GDM1 (cell line): ENCODE measurements at places on chromosomes 1 and 21.

- no peak for DNase-seq
These were observed 397.8 kb upstream of the VAMP3 start for GRCh38 chr1:7373251-7373650.

DNA sequence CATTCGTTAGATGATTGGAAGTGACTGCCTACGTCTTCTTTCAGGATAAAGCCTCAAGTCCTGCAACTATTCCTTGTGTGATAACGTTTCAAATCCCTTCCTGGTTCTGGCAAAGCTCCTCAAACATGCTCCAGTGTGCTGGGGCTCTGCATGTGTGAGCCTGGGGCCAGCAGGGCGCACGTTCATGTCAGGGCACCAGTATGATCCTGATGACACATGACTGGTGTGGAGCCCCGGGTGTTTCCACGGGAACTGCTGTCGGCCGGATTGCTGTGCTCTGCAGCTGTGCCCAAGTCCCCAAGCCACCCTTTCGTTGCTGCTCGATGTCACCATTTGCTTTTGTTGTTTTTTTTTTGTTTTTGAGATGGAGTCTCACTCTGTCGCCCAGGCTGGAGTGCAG, 21.3 kb downstream of the KRTAP10-1 start:
- DNase-seq = no peak

- DNase-seq = no peak
These were observed 243.5 kb downstream of the TGFB2 start for GRCh38 chr1:218588540-218589172.

GRCh38 chr1:160127865-160128523, 12.4 kb downstream of the ATP1A2 start:
- DNase-seq = no peak

- DNase-seq = no peak
These were observed 25.2 kb upstream of the TMEM200B start for GRCh38 chr1:29148656-29149491.

- no peak for DNase-seq
These were observed 6.8 kb downstream of the SEMA4A start for GRCh38 chr1:156160000-156160742.

DNA sequence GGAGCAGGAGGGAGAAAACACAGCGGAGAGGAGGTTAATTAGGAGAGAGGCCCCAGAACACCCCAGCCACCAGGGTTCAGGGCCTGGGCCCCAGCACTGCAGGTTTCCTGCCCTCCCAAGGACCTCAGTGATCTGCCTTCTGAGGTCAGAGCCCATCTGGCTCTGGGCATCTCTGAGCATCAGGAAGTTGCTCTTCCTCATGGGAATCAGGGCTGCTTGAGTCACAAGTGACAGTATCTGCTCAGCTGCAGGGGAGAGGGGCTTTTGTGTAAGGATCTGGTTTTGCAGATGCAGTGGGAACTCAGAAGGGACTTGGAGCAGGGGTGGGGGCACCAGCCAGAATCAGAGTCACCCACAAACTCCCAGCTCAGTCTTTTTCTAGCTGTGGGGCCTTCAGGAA, 472.1 kb downstream of the PTPRU start:
- no peak for DNase-seq

DNA sequence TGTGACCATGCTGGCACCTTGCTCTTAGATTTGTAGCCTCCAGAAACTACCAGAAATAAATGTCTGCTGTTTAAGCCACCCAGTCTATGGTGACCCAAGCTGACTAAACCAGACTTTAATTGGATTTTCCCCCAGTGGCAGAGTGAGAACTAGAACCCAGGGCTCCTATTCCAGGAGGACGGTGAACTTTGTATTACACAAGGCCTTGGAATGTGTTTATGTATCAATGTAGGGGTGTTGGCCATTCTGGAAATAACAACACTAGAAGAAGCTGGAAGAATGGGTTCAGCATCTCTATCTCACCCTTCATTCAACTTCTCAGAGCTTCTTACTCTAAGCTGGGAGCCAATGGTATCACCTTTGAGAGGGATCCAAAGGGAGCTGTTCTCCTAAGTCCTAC, 37.0 kb downstream of the ARHGEF11 start:
- DNase-seq = no peak

- DNase-seq = no peak
These were observed at the start of gene NUP210L for GRCh38 chr1:154154534-154155191. TSS of gene NUP210L (minus strand) at chr1:154155073.

GRCh38 chr21:33067457-33067856, 2.5 kb upstream of the OLIG1 start:
- DNase-seq = peak; percentile 70

GRCh38 chr1:42381280-42381673, 685 bp downstream of the RIMKLA start:
- DNase-seq = no peak

DNA sequence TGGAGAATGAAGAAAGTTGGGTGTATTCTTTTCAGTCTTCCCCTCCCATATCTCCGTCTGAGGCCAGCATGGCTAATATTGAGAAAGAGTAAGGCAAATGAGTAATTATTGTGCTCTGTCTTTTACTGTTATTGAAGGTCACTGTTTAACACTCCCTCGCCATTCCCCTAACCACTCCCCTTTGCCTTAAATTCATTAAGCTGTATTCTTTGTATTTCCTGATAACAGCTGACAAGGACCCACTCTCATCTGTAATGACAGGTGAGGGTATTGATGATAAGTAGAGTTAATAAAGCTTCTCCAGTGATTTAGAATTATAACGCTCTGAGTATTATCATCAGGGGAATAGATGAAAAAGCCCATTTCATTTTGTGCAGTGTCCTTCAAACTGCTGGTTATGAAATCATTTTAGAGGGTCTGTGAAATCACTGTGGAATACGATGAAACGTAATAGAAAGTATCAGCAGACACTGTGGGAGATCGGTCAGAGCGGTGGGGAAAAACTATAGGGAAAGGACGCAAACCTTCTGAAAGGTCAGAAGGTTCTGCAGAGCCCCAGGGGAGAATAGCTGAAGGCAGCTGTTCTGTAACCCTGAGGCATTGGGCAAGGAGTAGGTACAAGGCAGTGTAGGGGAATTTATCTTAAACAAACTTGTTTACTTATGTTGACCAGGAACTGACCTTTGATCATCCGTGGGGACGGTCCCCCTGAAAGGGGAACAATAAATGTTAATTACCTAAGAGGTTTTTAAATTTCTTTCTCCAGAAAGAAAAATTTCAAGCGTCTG, 46.3 kb upstream of the CACYBP start:
- no peak for DNase-seq

DNA sequence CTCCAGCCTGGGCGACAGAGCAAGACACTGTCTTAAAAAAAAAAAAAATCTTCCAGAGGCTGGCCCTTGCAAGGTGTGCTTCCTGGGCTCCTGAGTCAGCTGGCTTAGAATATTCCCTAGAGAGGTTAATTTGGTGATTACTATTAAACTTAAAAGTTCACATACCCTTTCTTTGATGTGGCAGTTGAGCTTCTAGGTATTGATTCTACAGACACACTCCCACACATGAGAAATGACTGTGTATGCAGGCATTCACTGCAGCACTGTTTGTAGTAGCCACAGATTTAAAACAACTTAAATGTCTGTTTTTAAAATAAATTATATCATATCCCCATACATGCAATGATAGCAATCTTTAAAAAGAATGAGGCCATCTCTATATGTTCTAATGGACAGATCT, 93.4 kb downstream of the GDAP2 start:
- no peak for DNase-seq

GRCh38 chr1:44501047-44501890, 96.2 kb downstream of the RNF220 start:
- DNase-seq = no peak

DNA sequence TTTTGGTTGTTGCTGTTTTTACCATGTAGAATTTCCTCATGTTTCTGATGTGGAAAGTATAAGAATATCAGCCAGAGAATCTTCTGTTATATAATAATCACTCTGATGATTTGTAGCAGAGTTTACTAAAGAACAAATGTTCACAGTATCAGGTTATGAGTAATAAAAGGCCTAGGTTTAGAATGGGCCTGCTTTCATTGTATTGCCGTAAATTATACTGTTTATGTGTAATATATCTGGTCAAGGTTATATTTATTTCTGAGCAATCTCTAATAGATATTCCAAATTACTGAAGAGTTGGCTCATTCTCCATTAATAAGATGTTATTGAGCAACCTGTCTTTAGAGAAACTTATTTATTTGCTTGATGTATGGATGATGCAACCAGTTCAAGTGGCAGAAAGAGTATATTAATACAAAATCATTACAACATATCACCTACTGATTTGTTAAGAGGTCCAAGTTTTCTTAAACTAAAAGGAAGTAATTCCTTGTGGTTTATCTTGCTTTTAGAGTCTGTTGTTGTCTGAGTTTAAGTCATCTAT, 649.4 kb upstream of the CXADR start:
- DNase-seq = no peak

- no peak for DNase-seq
These were observed 7.3 kb downstream of the CSF1 start for GRCh38 chr1:109917768-109918606.

- DNase-seq = no peak
These were observed 17.7 kb downstream of the DDAH1 start for GRCh38 chr1:85447006-85447943.

GRCh38 chr1:172939475-172939874, 111.3 kb downstream of the TNFSF18 start:
- DNase-seq = peak; percentile 62

- no peak for DNase-seq
These were observed 17.3 kb downstream of the ZFYVE9 start for GRCh38 chr1:52159033-52159789.

DNA sequence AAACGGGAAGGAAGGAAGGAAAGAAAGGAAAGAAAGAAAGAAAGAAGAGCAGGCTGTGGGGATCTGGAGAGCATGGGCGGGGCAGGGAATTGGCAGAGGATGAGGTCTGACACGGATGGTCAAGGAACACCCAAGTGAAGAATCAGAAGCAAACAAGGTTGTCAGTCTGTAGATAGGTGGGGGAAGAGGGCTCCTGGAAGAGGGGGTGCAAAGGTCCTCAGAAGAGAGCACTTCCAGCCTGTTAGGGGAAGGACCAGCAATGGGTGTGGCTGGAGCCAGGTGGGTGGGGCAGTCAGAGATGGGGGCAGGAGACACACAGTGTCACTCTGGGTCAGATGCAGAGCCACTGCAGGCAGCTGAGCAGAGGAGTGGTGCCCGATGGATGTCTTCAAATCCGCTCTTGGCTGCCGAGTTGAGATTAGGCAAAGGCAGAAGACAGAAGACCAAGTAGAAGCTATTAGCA, 11.0 kb upstream of the PLA2G2C start:
- no peak for DNase-seq

GRCh38 chr1:56710646-56711045, 65.5 kb downstream of the PRKAA2 start:
- DNase-seq = no peak

- DNase-seq = no peak
These were observed 23.6 kb upstream of the FAM78B start for GRCh38 chr1:166190400-166190799.

- DNase-seq = no peak
These were observed 8.3 kb upstream of the COL16A1 start for GRCh38 chr1:31712068-31712467.

- no peak for DNase-seq
These were observed 72.3 kb downstream of the CAMK2N1 start for GRCh38 chr1:20413776-20414140.

- DNase-seq = no peak
These were observed 138.6 kb upstream of the JUN start for GRCh38 chr1:58922302-58923089.

DNA sequence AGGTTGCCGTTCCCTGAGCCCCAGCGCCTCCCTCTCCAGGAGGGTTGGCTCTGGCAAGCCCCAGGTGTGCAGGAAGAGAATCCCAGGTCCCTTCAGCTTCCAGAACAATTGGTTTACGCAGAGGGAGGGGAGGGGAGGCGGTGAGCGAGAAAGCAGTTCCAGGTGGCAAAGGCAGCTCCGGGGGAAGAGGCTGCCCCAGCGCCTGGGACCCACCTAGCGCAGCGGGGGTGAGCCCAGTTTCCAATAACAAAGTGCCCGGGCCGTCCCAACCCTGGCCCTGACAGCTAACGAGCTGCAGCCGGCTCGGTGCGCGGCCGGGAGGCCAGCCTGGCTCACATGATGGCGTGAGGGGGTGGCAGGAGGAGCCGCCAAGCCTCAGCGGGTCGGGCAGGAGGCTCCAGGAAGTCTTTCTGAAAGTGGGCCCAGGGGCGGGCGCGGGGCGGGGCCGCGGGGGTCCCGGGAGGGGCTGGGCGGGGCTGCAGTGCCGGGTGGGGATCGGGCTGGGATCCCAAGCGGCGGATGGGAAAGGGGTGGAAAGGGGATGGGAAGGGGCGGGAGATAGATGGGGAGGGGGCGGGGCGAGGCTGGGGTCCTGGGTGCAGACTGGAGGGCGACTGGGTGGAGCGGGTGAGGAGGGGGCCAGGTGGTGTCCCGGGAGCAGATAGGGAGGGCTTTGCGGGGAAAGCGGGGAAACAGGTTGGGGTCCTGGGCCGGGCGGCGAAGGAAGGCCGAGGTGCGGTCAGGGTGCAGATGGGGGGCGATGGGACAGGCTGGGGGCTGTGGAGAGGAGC, 22.8 kb downstream of the DHRS3 start:
- no peak for DNase-seq

GRCh38 chr1:47930210-47930840, 66.9 kb downstream of the TRABD2B start:
- no peak for DNase-seq

- DNase-seq = no peak
These were observed 219.4 kb downstream of the SLC35F3 start for GRCh38 chr1:234123867-234124266.

GRCh38 chr1:68121536-68121935, 71.1 kb upstream of the DIRAS3 start:
- no peak for DNase-seq

- no peak for DNase-seq
These were observed at the start of gene TDRD5 for GRCh38 chr1:179591592-179592580. TSS of gene TDRD5 (plus strand) at chr1:179591832. CDS start at chr1:179592616, 784 bp downstream.

DNA sequence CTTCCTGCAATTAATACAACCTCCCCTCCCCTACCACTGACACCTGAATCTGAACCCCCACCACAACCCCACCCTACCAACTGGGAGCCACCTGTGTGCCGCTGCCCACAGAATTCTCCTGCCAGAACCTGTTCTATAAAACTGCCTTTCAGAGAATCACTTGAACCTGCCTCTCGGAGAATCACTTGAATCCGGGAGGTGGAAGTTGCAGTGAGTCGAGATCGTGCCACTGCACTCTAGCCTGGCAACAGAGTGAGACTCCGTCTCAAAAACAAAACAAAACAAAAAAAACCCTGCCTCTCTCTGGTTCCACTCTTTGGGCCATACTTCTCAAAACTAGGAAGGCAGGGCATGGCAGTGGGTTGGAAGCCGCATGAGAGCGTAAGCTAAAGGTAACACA, 5.7 kb downstream of the URB1 start:
- no peak for DNase-seq

DNA sequence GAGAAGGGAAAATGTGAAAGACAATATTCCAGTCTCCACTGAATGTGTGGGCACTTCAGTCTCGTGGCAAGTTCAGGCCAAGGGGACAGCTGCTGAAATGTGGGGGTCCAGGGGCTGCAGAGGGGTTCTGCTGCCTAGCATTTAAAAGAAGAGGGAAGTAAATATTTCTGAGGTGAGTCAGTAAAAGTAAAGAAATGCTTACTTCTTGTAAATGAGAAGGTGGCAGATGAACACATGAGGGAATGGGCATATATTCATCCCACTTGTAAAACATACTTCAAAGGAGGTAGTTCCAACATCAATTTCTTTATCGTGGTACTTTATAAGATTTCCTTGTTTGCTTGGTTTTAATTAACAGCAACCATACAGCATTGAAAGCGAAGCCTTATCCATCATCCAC, 63.1 kb upstream of the HIVEP3 start:
- DNase-seq = no peak
